ENCODE measurements at places on chromosomes 12 and 14. TPM values are rescaled to one million over a fixed set of nuclear protein-coding genes. Genes with fewer than 3 reads are reported as not detected.

The OSBPL8 gene
- total RNA-seq, result 59.5 TPM

The CMTM5 gene
- total RNA-seq, result 1.1 TPM

DNA sequence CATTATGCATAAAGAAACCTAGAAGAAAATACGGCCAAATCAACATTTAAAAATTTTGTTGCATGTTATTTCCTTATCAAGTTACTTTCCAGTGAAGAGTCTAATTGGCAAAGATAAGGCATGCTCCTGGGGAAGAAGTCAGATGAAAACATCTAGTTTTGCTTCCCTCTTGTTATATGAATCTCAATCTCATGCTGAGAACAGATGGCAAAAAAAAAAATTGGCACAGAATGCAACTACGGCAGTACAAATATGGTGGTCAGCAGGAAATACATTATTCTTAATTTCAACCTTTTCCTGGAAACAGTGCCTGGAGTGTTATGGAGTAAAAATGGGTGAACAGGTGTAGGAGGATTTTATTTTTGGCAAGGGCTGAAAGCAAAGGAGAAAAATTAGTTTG is 32.8 kb downstream of the HECTD4 start:
- no peak for DNase-seq

DNA sequence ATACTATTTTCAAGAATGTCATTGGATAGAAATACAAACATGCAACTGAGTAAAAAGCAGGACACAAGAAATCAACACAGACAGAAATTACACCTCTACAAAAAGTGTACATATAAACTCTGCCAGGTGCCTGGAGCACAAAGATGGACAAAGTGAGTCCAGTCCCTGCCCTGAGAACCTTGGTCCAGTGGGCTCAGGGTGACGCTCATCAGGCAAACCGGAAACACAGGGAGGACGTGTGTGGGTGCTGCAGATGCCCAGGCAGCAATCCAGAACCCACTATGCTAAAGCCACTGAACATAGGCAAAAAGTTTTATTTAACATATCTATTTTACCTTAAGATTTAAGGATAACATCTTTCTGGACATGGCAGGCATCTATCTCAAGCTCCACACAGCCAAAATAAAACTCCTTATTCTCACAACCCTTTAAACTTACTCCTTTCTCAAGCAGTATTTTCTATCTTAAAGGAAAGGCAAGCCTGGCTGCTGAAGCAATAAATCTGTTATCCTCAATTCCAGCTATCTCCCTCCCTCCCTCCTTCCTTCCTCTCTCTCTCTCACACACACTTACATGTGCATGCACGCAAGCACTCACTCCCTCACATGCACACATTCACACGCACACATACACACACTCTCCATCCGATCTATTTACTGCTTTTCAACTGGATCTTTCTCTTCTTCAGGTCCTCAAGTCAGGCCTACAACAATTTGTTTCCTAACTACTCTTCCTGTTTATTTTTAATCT is 10.2 kb downstream of the PPP1R13B start:
- DNase-seq, result no peak

DNA sequence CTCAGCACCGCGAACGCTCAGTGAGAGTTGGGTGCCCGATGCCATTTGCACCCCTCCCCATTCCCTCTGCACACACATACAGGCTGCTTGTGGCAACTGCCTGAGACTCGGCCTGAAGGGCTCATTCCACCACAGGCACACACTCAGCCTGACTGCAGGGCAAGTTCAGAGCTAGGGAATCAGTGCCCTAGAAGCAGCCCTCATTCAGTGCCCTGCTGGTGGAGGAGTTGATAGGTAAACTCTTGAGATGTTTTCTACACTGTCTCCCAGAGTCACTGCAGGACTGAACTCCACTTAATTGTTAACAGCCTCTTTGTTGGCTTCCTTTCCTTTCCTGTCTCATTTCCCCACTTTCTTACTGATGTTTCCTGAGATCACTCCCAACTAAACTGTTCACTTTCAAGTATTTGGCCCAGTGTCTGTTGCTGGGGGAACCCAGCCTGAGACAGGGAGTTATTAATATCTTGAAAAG is 16.9 kb downstream of the PPP1R36 start:
- no peak for DNase-seq

Measured in ureter (tissue), 1 donor.